ENCODE measurements at places on chromosomes 2 and 18. TPM values are rescaled to one million over a fixed set of nuclear protein-coding genes. Genes with fewer than 3 reads are reported as not detected.

WDR7 gene
- 10.4 TPM for polyA plus RNA-seq

PDIA6 gene
- polyA plus RNA-seq, result 296 TPM

DNA sequence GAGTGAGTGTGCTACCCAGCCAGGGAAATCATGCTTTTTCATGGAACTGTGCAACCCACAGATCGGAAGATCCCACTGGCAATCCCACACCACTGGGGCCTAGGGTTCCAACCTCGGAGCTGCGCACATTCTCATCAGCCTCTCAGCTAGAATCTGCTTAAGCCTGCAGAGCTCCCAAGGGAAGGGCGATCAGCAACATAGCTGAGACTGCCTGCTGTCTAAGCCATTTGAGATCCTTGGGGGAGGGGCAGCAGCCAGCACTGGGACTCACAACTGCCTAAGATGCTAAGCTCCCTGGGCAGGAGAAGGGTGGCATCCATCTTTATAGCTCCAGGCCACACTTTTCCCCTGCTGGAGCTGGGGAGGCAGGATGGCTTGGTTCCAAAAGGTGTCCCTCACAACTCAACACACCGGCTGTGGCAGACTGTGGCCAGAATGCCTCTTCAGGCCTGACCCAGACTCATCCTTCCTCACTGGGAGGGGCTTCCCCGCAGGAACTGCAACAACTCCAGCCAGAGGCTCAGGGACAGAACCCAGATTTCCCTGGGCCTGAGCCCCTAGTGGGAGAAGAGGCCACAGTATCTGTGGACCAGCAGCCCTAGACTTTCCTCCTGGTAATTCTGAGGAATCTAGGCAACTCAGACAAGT is 1133.3 kb upstream of the PIK3C3 start:
- DNase-seq, result no peak

ASXL2 gene
- polyA plus RNA-seq, result 19.1 TPM

DNA sequence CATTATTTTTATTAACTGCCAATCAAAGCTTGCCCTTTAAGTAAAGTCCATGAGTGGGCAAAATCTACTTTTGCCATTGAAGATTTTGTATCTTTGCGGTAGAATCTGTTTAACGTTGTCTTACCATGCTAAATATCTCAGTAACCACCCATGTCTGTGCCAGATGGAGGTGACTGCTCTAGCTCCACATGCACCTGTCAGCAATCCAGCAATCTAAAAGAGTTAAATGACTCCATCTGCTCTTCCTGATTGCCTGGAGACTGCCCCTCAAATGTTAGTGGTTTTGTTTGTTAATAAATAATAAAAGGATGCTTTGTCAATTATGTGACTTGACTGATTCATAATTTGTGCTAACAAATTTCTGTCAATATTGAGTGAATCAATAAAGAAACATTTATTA is 141.7 kb downstream of the RBM43 start:
- no peak for DNase-seq

DNA sequence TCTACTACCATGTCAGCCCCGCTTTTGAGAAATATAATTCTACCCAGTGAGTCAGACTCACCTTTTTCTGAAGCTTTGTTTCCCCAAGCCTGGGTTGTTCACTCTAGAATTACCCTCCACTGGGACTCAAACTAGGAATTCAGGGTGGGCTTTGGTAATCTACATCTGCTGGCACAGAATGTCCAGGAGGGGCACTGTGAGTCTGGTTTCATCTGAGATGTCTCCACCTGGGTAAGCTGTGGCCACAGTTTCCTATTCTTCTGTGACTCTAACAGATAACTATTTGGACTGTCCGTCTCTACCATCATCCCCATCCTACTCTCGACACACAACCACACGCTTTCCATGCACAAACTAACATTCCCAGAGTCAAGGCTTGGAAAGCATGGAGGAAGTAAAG is 457.2 kb downstream of the STK39 start:
- no peak for DNase-seq

DNA sequence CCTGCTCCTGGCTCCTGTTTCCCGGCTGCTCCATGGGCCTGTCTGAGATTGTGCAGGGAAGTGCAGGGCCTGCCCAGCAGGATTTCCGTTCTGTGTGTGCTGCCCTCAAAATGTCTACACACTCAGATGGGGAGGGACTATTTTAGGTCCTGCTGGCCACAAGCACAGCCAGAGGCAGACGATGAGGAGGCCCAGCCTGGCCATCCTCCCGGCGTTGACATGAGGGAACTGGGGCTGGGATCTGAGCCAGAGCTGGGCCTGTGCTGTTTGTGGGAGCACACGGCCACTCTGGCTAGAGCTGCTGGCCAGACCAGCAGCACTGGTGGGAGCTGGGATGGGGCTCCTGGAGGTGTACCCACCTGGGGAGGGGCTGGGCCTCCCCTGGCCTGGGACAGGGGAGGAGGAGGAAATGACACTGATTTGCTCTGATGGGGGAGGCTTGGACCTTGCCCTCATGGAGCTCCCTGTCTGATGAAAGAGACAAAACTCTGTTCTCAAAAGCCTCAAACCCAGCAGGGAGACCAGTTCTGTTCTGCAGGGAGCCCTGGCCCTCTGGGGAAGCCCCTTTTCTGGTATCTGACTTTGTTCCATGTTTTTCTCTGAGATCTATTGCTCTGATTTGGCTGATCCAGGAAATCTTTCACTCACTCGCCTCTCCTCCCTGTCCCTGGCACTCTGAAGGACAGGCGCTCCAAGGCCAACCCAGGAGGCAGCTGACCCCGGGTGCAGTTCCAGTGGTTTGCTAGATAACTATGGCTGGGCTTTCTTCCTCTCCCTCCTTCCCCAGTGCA is 161.8 kb downstream of the DYSF start:
- DNase-seq, result peak; percentile 71

EGR4 gene
- not detected for polyA plus RNA-seq

DNA sequence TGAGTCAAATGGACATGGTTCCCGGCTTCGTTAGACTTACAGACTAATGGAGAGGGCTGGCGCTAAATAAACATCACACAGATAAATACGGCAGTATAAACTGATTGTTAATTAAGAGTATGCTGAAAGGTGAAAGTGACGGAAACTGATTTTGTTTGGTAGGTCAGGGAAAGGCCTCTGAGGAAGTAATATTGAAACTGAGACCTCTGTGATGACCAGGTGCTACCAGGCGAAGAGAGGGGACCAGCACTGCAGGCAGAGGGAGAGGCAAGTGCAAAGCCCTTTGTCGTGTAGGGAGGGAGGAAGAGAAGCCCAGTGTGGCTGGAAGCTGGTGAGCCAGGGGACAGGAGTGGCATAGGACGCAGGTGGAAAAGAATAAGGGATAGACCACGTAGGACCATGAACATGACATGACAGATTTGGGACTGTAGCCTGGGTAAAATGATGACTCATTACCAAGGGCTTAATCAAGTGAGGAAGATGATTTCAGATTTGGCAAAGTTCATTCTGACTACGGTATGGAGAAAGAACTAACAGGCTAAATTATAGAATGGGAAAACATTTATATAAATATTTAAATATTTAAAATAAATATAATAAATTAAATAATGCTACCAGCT is 433.1 kb downstream of the NCKAP5 start:
- no peak for DNase-seq

TDRD15 gene
- polyA plus RNA-seq, result not detected

GRCh38 chr2:135590619-135591260 is 59.5 kb downstream of the R3HDM1 start:
- DNase-seq, result no peak

DNA sequence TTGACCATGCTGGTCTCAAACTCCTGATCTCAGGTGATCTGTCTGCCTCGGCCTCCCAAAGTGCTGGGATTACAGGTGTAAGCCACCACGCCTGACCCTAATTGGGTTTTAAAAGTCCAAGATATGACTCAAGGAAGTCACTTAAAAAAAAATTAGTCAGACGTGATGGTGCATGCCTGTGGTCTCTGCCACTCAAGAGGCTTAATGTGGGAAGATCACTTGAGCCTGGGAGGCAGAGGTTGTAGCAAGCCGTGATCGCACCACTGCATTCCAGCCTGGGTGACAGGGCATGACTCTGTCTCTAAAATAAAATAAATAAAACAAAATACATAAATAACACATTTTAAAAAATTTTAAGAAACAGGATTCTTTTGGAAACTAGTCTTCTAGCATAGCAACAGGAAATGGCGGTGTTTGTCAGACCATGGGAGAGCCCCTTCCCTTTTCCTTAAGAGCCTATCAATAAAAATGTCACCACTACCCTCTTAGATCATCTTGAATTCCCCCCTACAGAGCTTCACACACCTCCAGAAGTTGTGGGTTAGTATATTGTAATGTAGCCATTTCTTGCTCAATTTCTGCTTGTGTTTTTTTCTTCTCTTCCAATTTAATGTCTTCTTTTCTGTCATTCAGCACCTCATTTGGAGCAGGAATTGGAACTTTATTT is 20.1 kb downstream of the SFT2D3 start:
- DNase-seq, result no peak

DNA sequence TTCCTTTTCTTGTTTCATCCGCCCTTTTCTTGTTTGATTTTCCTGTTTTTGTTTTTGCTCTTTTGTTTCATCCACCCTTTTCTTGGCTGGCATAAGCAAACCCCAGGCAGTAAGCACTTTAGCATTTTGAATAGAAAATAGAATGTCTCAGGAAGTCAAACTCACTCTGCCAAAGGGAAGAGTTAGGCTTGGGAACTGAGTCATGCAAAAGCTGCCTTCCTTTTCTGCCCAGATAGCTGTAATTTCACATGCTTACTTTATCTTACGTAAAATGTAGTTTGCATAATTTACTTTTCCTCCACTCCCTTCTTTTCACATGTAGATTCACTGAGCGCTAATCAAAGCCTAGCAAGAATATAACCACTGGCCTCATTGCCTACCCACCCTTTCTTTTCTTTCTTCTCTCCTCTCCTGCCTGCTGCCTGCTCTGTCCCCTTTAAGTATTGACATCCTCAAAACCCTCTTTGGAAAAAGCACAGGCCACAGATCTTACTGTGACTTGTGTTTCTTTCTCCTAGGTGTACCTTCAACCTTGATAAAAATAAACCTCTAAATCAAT is 48.4 kb downstream of the CNGA3 start:
- DNase-seq, result no peak

- DNase-seq, result no peak
Measured at GRCh38 chr2:237702441-237703391, 75.3 kb downstream of the LRRFIP1 start.
